ENCODE measurements at places on chromosomes 12 and 14.

DNA sequence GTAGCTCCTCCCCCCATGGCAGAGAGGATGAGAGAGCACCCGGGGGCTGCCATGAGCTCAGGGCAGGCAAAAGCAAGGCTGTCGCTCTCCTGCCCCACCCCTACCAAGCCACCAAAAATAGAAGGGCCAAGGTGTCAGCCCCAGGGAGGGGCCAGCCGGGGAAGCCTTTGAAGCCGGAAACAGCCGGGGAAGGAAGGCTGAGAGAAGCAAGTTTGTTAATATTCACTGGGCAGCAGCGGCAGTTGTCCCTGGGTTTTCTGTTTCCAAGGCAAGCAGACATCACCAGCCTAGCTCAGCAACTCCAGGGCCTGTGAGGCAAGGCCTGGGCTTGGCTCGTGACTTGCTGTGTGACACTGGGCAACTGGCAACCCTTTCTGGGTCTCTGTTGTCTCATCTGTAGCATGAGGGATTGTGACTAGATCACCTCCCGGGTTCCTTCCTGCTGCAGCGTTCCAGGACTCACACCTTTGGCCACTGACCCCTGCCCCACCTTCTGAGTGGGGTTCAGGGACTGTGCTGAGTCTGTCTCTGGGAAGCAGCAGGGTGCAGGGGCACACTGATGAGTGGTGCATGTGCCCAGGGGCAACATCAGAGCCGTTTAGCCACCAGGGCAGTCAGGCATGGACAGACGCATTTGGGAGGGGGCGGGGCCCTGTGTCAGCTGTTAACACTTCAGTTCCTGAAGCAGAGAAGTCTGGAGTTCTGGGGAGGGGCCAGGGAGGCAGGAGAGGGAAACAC is 24.3 kb downstream of the SYNDIG1L start:
- DNase-seq = no peak

GRCh38 chr14:53790731-53791500 is 165.7 kb downstream of the BMP4 start:
- no peak for DNase-seq

DNA sequence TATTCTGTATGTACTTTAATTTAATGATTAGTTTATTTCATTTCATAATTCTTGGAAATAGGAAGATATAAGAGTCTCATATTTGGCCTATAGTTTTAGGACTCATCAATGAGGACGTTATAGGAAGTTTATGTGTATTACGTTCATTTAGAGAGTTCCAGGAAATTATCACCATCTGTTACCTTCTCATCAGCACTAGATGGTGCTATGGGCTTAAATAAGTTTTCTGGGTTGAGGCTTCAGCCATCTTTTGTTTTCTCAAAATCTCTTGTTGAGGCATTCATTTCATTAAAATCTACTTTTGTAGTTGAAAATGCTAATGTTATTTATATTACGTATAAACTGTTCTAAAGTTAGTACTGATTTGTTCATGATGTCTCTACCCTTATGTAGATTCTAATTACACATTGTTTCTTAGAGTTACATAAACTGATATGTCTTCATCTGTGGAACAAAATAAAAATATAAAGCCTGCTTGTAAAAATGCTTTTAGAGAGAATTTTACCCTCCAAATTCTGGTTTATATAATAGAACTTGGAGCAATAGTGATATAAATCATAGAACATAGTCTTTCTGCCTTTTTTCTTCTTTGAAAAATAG is 89.2 kb downstream of the CFAP54 start:
- peak; percentile 48 for DNase-seq

- peak; percentile 64 for DNase-seq
Measured at GRCh38 chr14:32129124-32129523, 52.0 kb downstream of the ARHGAP5 start.

DNA sequence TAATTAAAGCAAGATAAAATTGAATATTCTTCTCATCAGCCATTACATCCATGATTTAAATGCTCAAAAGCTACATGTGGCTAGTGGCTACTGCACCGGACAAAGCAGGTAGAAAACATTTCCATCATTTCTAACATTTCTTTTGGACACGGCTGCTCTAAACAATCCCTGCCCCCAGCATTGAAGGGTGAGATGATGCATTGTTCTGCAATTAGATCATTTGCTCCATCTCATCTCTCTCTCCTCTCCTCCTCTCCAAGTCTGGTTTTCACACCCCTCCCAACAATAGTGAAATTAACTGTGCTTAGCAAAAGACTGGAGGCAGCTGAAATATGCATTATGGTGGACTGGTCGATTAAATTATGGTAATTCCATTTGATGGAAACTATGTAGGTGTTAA is 288.5 kb downstream of the KSR2 start:
- no peak for DNase-seq

- no peak for DNase-seq
Measured at GRCh38 chr12:123083661-123084571, 67.0 kb downstream of the PITPNM2 start.

GRCh38 chr12:117124421-117125271 is 25.4 kb upstream of the TESC start:
- no peak for DNase-seq

DNA sequence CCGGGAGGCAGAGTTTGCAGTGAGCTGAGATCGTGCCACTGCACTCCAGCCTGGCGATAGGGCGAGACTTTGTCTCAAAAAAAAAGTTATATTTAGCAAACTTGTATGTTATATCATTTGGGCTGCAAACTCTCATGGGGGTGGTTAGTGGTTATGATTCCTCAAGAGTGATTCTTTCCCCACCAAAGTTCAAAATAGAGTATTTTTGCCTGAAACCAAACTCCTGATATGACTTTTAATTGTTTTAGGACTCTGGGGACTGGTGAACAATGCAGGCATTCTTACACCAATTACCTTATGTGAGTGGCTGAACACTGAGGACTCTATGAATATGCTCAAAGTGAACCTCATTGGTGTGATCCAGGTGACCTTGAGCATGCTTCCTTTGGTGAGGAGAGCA is 18.6 kb downstream of the HSD17B6 start:
- DNase-seq = no peak

GRCh38 chr12:46572644-46573346 is 200.2 kb upstream of the SLC38A2 start:
- no peak for DNase-seq

DNA sequence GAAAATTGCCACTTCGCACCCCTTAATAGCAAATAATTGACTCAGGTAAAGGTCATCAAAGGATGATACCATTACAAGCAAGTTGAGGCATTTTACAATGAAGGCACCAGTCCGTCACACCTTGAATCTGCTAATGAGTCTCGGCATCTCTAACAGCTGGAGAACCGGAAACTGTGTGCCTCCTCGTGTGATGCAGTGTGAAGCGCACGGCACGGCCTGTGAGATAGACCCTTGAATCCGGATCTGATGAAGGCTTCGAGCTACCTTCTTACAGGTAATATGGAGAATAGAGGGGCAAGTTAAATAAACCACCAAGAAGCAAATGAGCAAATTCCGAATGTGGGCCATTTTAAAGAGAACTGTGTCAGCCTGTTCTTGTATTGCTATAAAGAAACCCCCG is 19.8 kb upstream of the TUBA1A start:
- DNase-seq = no peak

DNA sequence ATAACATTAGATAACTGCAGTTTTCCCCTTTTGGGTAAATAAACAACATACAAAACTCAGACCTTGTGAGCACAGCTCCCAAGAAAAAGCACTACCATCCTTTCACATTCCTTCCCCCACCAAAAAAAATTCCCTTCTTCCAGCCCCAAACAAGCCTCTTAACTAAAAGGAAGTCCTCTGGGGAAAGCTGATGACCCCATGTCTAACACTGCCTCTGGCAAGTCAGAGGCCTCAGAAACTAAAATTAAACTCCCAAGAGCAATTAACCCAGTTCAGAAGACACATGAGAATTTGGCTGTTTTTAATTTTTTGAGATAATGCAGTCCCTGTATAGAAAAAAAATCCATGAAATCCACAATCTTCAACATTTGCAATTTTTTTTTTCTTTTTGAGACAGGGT is 127.7 kb downstream of the SPTSSA start:
- DNase-seq = no peak
